ENCODE measurements at places on chromosomes 11 and 22.

GRCh38 chr11:66326261-66327111 lies 9.6 kb upstream of the CD248 start:
- no peak for DNase-seq

DNA sequence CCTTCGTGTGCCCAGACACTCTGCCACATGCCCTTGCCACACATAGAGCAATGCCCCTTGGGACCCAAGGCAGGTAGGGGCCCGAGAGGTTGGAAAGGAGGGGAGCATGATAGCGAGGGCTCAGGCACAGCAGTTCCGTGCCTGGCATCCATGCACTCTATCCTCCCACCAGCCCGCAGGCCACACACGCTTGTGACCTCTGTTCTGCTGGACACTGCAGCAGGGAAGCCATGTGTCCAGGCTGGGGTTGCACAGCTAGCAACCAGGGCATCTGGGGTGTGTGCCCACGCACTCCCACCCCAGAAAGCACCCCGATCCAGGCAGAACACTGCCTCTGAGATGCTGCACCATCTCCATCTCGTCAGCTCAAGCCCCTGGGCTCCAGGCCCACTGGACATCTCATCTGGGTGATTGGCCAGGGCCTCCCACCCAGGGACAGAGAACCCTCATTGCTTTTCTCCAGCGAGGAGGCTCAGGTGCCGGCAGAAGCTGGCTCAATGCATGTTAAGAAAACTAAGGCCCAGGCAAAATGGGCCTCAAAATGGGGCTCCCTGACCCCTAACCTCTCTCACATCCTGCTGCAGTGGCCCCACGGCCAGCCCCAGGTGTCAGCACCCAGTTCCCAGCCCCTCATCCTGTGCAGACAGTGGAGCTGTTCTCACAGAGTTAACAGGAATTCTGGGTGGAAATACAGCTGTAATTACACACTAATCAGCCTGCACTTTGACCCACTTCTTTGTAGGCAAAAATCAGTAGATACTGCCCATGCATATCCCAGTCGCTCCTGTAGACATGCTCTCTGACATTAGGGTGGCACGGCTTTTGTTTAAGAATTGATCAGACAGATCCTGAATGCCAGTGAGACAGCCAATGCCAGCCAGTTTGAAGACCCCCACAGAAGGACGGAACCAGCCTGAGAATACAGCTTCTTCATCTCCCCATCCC lies 173.9 kb upstream of the B3GAT1 start:
- no peak for DNase-seq

GRCh38 chr22:45631841-45632238 lies 39.8 kb upstream of the ATXN10 start:
- no peak for DNase-seq

DNA sequence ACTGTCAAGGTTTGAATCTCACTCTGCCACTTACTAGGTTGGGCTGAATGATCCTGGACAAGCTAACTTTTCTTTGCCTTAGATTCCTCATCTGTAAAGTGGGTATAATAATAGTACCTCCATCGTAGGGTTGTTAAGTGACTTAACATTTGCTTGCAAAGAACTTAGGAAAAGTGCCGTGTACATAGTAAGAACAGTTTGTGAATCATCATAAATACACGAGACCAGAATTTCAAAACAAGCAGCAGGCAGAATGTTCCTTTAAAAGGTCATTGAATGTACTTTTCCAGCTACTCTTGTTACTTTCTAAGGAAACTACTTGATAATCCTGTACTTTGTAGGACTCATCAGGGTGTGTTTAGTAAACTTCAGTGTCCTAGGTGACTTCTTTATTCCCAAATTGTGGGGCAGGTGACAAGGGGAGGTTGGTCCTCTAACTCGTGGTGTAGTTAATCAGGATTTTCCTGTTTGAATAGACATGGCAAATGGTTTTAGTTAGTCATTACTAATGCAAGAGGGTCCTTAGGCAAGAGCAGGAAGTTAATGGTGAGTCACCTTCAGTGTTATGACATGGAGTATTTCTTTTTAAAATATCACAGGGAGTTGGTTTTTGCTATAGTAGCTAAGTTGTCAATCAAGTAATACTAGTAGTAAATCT lies 67.9 kb downstream of the YAP1 start:
- no peak for DNase-seq

DNA sequence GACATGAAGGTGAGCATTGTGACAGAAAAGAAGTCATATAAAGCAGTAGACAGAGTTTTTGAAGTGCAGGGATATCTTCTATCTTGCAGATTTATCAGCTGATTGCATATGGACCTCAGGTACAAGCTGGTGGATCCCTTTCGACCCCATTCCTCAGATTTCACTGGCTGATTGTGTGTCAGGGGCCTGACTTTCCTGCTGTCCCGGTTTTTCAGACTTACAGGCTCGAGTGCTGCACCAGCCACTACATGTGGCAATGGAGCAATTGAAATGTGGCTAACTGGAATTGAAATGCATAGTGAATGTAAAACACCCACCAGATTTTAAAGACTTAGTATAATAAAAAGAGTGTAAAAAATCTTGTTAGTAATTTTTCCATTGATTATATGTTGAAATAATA lies 50.3 kb downstream of the CLMP start:
- no peak for DNase-seq

DNA sequence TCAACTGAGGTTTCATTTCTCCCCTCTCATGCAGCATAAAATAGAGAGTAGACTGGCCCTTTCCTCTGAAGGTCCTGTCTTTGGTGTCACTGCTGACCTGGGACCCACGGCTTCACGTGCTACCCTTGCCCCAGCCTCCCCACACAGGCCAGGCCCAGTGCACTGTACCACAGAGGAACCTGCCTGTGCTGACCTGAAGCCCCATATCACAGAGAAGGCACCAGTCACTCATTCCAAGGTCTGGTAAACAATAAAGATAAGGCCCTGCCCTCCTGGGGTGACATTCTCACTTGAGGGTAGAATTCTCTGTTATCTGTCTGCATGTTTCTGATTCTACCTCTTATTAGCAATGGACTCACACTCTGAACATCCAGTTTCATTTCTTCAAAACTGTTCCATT lies 51.3 kb downstream of the RPL27A start:
- no peak for DNase-seq

- no peak for DNase-seq
Observed at GRCh38 chr11:91396236-91397133, 828.1 kb upstream of the FAT3 start.

DNA sequence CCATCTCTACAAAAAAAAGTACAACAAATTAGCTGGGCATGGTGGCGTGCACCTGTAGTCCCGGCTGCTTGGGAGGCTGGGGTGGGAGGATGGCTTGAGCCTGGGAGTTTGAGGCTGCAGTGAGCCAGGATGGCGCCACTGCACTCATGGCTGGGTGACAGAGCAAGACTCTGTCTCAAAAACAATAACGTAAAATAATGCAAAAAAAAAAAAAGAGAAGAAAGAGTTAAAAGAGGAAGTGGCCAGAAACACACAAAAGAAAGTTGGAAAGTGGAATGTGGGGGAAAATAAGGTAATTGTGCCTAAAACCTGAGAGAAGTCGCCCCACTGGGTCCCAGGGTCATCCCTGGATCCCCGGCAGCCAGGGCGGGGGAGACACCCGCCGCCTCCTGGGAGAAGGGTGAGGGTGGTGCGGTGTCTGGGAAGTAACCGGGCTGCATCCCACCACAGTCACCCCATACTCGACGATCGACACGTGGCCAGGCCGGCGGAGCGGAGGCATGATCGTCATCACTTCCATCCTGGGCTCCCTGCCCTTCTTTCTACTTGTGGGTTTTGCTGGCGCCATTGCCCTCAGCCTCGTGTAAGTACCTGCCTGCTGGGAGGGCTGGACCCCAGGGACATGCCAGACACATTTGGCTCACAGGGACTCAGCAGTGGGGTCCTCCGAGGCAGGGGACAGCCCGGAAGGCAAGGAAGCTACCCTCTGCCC lies 8.1 kb downstream of the UPK3A start:
- no peak for DNase-seq

GRCh38 chr22:27546157-27546935 lies 255.2 kb downstream of the MN1 start:
- no peak for DNase-seq

- DNase-seq: no peak
Observed at GRCh38 chr11:78993802-78994430, 419.3 kb upstream of the NARS2 start.

DNA sequence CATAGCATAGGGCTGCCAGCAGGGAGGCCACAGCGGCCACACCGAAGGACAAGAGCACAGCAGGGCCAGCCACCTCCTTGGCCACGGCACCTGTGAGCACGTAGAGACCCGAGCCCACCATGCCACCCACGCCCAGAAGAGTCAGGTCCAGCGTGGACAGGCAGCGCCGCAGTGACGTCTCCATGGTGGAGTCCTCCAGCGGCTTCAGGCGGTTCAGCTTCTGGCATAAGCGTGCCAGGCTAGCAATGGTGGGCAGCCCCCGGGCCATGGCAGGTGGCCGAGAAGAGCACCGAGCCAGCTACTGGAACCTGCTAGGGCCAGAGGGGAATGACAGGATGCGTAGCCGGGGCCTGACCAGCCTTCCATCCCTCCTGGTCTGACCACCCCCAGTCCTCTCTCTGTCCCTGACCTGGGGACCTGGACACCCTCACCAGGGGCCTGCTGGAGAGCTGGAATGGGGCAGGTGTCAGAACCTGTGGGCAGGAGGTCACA lies 770 bp downstream of the SLC7A4 start:
- no peak for DNase-seq

GRCh38 chr22:50249341-50250248 lies 1.5 kb downstream of the HDAC10 start:
- DNase-seq: no peak

All from activated gamma-delta T cell treated with anti-CD3 and anti-CD28 coated beads, Interleukin-2, amount 50 U/mL, for 16 hours (primary cell).